ENCODE measurements at places on chromosomes 1 and 21.

DNA sequence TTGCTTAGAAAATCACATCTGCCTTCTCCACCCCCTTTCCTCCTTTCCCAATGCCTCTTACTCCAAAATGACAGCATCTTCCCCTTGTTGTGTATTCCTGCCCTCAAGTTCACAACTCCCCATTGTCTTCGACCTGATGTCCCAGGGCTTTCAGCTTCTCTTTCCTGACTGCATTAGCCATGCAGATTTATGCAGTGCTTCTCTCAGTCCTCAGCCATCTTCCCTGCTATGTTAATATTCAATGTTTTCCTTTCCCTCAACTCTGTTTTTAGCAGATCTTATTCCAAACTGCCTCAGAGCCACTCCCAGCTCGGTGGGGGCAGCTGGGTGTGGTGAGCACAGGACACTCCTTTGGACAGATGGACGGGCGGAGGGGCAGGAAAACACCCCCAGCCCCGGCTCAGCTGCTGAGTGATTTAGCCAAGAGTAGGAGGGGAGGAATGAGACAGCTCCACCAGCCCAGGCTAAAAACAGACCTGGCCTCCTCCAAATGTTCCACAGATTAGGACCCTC, 71.0 kb downstream of the CD2 start:
- DNase-seq, result no peak

- no peak for DNase-seq
Observed at GRCh38 chr1:115401676-115402075, 63.6 kb upstream of the NGF start.

GRCh38 chr1:90381598-90381997, 335.5 kb downstream of the BARHL2 start:
- DNase-seq, result no peak

DNA sequence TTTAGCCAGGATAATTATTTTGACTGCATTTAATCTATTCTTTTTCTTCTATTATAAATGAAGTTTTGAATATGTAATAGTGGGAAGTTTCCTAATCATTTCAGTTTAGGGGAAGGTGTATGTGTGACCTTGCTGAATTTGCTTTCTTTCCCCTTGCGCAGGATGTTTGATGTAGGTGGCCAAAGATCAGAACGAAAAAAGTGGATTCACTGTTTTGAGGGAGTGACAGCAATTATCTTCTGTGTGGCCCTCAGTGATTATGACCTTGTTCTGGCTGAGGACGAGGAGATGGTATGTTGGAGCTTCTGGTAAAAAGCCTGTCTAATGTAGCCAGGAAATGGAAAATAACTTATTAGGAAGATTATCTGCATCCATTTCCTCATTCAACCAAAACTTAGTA, 33.4 kb downstream of the GNAT2 start:
- no peak for DNase-seq
